ENCODE measurements at places on chromosomes 13 and 19. TPM values are rescaled to one million over a fixed set of nuclear protein-coding genes. Genes with fewer than 3 reads are reported as not detected.

The MEIOSIN gene
- total RNA-seq: not detected

The C1QTNF9 gene
- total RNA-seq: 0.38 TPM

The GMIP gene
- total RNA-seq: 16.6 TPM

- peaks cover 4% of the 10 kb centered on the region for H3K36me3 ChIP-seq
- no peak overlapping the region for H3K27ac ChIP-seq
- no peak overlapping the region for H3K4me3 ChIP-seq
- peaks cover 35% of the 10 kb centered on the region for H3K4me1 ChIP-seq
These were observed 1.8 kb downstream of the A1BG start for GRCh38 chr19:58351558-58351878.

- H3K27me3 ChIP-seq: no peaks in the 10 kb centered on the region
- DNase-seq: no peak
- no peak overlapping the region for H3K4me3 ChIP-seq
- no peaks in the 10 kb centered on the region for H3K36me3 ChIP-seq
- no peak overlapping the region for H3K27ac ChIP-seq
These were observed 249.4 kb downstream of the SLITRK6 start for GRCh38 chr13:85549819-85550218.

- H3K4me3 ChIP-seq: no peak overlapping the region
- DNase-seq: no peak
- H3K36me3 ChIP-seq: no peaks in the 10 kb centered on the region
- H3K27me3 ChIP-seq: no peaks in the 10 kb centered on the region
These were observed 53.7 kb downstream of the PEPD start for GRCh38 chr19:33467851-33468250.

GRCh38 chr13:22866221-22866620 lies 314.6 kb upstream of the SGCG start:
- H3K4me1 ChIP-seq: no peaks in the 10 kb centered on the region
- H3K27me3 ChIP-seq: no peaks in the 10 kb centered on the region
- H3K27ac ChIP-seq: no peak overlapping the region
- H3K36me3 ChIP-seq: no peaks in the 10 kb centered on the region

DNA sequence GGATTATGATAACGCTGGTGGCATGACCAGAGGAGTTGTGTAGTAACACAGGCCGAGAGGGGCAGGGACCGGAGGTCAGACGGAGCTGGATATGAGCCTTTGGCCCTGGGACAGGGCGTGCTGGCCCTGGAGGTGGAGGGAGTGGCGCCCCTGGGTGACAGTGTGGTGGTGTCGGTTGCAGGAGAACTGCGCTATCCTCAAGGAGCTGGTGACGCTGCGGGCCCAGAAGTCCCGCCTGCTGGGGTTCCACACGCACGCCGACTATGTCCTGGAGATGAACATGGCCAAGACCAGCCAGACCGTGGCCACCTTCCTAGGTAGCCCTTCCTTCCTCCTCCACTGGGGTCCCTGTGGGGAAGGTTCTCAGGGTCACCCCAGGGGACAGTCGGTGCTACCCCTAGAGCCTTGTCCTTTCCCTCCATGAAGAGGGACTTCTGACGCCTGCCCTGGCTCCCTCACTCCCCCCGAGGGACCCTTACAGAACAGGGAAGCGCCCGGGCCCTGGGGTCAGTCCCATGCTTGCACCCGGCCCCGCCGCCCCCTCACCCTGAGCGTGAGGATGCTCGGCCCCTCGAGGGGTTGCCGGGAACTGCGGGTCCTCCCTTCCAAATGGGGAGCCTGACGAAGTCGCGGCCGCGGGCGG lies 12.8 kb upstream of the ZNF554 start:
- DNase-seq: no peak
- H3K36me3 ChIP-seq: peaks cover 98% of the 10 kb centered on the region
- no peaks in the 10 kb centered on the region for H3K27me3 ChIP-seq
- no peak overlapping the region for H3K4me3 ChIP-seq

- H3K36me3 ChIP-seq: no peaks in the 10 kb centered on the region
- peaks cover 19% of the 10 kb centered on the region for H3K27me3 ChIP-seq
These were observed 46.7 kb downstream of the ZNRF4 start for GRCh38 chr19:5501907-5502306.

DNA sequence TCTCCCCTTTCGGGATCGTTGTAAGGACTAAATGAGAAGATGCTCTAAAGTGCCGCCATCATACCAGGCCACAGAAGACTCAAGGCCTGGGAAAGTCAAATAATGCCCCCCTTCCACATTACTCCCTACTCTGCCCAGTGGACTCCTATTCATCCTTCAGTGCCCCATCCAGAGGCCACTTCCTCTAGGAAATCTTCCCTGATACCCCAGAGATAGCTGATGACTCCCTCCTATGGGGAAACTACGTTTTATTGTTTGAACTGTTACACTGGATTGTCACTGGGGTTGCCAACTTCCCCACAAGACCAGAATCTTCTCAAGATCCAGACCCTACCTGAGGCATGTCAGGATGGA lies 14.2 kb downstream of the MEIS3 start:
- H3K36me3 ChIP-seq: no peaks in the 10 kb centered on the region
- H3K4me3 ChIP-seq: no peak overlapping the region
- H3K4me1 ChIP-seq: no peaks in the 10 kb centered on the region
- peaks cover 12% of the 10 kb centered on the region for H3K27me3 ChIP-seq
- no peak overlapping the region for H3K27ac ChIP-seq

GRCh38 chr13:67620665-67621064 lies 390.5 kb upstream of the PCDH9 start:
- no peak overlapping the region for H3K4me3 ChIP-seq
- DNase-seq: no peak
- H3K4me1 ChIP-seq: no peaks in the 10 kb centered on the region
- no peaks in the 10 kb centered on the region for H3K36me3 ChIP-seq
- H3K27me3 ChIP-seq: no peaks in the 10 kb centered on the region

DNA sequence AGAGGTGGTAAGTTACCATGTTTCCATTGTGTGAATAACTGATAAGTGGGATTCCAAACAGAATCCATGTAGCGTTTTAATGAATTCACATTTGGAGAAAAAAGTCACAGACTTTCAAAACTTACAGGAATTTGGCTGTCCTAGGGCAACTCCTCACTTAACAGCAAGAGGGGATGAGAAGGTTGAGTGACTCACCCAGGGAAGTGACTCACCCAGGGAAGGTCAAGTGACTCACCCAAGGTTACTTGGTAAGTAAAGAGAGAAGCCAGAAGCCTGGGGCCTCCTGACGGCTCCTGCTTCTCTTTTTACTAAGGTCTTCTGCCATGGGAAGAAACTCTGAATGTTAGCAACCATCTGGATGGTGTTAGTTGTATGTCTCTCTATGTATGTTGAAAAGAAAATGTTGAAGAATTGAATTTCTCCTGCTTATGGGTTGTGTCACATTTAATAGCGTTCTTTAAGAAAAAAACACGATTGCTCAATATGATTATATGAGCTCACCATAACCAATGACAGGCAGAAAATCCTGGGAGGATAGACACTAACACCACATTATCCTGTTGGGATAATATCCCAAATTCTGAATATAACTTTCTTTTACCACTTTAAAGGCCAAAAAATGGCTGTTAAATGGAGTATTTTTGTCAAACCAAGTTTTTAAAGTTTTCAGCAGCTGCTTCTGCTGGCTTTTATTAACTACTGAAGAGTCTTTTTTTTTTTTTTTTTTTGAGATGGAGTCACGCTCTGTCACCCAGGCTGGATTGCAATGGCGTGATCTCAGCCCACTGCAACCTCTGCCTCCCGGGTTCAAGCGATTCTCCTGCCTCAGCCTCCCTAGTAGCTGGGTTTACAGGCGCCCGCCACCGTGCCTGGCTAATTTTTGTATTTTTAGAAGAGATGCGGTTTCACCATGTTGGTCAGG lies 195.6 kb downstream of the GGACT start:
- H3K4me3 ChIP-seq: no peak overlapping the region
- DNase-seq: no peak
- H3K27me3 ChIP-seq: no peaks in the 10 kb centered on the region
- H3K27ac ChIP-seq: peak overlapping the region; percentile 80
- H3K4me1 ChIP-seq: peaks cover 8% of the 10 kb centered on the region
- H3K36me3 ChIP-seq: no peaks in the 10 kb centered on the region

Data from thymus (tissue), 14 donors.